ENCODE measurements at places on chromosomes 7 and 10.
A peak's percentile ranks its signal among the peaks of the same experiment; 100 is the strongest.

DNA sequence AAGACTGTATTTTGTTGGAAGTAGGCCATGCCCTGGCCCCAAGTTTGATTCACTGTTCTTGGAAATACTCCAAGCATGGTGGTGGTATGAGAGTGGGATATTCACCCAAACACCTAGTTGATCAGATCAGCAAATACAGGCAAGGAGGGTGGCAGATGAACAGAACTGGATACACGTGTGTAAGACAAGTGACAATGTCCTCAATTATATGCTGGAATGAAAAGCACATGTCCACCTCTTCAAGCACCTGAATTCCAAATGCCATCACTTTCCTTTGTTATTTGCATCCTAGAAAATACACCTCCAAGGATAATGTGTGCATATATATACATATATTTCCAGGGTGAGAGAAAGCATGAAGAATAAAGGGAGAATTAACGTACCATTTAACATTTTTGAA lies 131.8 kb upstream of the ZEB1 start:
- no peak for DNase-seq

DNA sequence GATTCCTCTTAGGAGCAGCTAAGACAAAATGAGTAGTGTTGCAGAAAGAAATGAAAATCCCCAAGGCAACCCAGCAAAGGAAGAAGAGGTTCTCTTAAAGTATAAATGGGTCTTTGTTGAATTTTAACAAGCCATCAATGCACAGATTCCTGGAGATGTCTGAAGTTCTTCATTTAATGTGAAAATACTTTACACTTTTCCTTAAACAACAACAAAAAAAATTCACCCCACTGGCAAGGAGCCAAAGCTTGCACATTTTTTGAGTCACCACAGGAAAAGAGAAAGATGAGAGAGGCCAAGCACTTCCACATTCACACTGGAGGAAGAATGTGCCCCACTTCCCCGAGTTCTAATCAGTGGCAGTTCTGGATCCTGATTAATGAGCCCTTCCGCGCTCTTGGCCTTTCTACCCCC lies 286.4 kb upstream of the MEOX2 start:
- DNase-seq, result no peak

DNA sequence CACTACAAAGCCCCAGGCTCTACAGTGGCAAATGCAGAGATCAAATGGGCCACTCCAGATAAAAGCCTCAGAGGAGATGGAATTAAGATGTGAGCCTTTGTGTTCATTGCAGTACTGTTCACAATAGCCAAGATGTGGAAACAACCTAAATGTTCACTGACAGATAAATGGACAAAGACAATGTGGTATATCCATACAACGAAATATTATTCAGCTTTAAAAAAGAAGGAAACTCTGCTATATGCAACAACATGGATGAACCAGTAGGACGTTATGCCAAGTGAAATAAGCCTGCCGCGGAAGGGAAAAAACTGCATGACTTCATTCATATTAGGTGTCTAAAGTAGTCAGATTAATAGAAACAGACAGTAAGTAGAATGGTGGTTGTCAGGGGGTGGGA lies 170.5 kb upstream of the TBX20 start:
- no peak for DNase-seq

- no peak for DNase-seq
Measured at GRCh38 chr7:4030346-4030950, 651.6 kb upstream of the FOXK1 start.

GRCh38 chr7:7816084-7816483 lies 97.7 kb upstream of the RPA3 start:
- DNase-seq, result no peak

- no peak for DNase-seq
Measured at GRCh38 chr10:2463316-2463715, 604.0 kb upstream of the PFKP start.

DNA sequence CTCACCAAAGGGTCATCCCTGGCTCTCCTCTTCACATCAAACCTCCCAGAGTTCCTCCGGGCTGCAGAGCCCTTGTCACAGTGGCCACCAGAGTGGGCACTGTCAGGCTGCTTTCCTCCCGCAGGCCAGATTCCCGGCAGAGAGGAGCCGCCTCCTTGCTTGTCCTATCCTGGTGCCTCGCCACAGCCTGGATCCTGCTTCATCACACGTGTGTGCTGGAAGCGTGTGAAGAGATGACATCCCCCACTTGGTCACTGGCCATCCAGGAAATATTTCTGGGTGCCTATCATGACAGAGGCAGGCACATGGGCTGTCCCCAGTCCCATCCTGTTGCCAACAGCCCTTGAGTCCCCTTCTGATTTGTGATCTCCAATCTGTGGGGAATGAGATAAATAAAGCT lies 15.0 kb downstream of the INSIG1 start:
- DNase-seq, result no peak

- no peak for DNase-seq
Measured at GRCh38 chr7:83593921-83594475, 54.9 kb downstream of the SEMA3E start.

- no peak for DNase-seq
Measured at GRCh38 chr7:119007236-119007635, 782.7 kb downstream of the ANKRD7 start.

GRCh38 chr10:123512901-123513775 lies 153.0 kb upstream of the GPR26 start:
- no peak for DNase-seq

DNA sequence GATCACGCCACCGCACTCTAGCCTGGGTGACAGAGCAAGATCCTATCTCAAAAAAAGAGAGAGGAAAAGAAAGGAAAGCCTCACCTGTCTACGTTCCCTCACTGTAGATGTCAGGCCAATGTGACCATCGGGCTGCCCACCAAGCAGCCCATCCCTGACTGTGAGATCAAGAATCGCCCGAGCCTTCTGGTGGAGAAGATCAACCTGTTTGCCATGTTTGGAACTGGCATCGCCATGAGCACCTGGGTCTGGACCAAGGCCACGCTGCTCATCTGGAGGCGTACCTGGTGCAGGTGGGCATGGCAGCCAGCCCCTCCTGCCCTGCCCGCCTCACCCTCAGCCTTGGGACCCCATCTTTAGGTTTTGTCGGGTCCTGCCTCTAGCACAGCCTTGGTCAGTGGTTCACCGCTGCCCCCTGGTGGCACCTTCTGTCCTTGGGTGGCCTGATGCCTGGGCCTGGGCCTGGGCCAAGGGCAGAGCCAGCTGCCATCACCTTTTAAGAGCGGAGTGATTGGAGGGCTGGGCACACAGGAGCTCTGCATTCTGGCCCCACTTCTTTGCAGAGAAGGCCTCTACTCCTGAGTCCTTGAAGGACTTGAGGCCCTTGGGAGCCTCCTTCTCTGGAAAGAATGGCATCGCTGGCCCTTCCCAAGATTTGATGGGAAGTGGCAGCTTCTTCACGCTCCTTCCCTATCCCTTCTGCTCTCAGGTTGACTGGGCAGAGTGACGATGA lies 14.4 kb upstream of the AHCYL2 start:
- peak; percentile 61 for DNase-seq

- no peak for DNase-seq
Measured at GRCh38 chr7:26686448-26686981, 177.9 kb downstream of the SKAP2 start.

DNA sequence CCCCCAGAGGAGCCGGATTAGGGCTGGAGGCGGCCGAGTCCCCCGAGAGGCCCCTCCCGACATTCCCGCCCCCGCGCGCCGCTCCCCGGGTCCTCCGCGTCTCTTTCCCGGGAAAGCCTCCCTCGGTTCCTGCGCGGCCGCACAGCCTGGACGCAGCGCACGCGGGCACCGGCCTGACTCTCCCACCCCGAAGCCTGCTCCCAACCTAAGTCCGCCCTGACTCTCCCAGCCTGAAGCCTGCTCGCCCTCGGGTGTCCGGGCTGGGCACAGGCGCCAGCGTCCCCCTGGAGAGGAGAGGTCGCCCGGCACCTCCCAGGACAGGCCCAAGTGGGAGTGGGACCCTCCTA lies 441 bp upstream of the VENTX start:
- no peak for DNase-seq

DNA sequence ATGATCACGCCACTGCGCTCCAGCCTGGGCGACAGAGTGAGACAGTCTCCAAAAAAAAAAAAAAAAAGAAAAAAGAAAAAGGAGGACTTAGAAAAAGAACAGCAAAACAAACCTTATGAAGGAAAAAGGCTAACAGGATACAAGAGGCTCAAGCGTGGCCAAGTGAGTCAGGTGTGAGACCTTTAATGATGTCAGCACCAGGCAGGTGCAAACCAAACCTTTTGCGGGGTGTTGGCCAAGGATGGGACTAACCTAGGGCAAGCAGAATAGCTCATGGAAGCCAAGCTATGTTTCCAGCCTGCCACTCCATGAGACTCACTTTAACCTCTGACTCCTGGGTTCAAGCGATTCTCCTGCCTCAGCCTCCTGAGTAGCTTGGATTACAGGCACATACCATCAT lies 11.3 kb upstream of the GNA12 start:
- no peak for DNase-seq

DNA sequence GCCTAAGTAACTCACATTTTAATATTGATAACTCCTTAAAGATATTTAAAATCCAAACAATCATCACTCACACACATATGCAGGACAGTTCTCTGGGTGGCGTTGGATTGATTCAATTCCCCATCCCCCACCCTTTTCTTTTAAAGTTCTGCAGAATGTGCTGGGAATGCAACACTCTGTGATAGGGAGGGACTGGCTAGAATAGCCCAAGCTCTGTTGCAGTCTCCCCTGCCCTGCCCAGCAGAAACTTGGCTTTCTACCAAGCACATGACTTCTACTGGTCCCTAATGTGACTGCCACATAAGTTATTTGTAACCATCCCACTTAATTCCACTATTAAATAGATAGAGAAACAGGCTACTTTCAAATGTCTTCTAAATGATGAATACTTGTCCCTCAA lies 55.2 kb downstream of the TWIST1 start:
- no peak for DNase-seq

DNA sequence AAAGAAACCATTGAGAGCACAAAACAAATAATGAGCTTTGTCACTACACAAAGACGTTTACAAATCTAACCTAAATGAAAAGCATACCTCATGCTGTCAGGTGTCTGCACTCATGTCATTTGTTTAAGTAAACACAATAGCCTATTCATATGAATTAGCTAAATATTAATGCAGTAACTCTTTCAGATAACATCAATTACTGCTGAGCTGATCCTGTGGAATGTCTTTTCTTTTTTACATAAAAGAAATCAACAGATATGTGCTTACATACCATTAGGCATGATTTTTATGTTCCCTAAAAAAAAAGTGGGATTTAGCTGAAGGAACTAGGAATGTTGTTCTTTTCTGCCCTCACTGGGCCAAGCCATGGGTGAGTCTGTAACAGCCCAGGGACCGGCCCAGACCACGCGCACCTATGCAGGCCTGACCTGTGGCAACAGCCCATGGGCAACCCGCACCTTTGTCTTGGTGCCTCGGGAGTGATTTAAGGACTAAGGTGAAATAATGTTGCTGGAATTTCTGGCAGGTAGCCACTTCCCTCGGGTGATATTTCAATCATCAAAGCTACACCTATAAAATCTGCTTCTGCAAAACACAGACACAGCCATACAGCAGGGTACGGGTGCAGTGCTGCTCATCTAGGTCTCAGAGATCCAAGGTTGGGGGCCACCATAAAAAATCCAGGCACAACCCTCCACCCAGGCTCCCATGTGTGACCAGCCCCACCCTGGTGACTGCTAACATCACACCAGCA lies 44.6 kb downstream of the FGFR2 start:
- DNase-seq, result no peak

GRCh38 chr10:19974138-19974537 lies 157.9 kb downstream of the PLXDC2 start:
- no peak for DNase-seq

- DNase-seq, result no peak
Measured at GRCh38 chr10:3139216-3139910, 33.2 kb downstream of the PITRM1 start.

DNA sequence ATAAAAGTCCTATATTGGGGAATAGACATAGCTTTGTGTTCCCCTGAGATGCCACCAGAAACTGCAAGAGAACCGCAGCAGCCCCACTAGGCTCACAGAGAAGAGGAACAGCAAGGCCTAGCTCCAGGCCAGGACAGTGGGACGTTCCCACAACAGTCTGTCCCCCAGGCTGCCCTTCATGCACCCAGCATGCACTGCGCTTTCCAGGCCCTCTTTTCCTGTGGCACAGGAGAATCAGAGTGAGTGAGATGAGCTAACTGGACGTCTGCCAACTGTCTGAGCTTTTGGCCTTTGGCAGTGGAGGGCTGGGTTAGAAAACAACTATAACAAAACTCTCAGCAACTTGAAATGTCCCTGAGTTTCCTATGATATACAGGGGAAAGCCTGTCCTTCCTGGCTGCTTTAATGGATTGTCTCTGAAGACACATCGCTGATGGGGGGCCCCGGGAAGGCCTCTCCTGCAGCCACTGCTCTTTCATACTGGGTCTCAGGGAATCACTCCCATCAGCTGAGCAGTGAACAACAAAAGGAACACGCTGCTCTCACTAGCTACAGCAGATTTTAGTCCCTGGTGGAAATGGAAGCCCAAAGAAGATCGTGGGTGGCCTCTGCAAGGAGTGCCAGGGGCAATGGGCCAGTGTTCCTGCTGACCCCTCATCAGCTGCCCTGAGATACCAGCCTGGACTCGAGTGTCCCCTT lies 53.5 kb downstream of the PODXL start:
- no peak for DNase-seq

DNA sequence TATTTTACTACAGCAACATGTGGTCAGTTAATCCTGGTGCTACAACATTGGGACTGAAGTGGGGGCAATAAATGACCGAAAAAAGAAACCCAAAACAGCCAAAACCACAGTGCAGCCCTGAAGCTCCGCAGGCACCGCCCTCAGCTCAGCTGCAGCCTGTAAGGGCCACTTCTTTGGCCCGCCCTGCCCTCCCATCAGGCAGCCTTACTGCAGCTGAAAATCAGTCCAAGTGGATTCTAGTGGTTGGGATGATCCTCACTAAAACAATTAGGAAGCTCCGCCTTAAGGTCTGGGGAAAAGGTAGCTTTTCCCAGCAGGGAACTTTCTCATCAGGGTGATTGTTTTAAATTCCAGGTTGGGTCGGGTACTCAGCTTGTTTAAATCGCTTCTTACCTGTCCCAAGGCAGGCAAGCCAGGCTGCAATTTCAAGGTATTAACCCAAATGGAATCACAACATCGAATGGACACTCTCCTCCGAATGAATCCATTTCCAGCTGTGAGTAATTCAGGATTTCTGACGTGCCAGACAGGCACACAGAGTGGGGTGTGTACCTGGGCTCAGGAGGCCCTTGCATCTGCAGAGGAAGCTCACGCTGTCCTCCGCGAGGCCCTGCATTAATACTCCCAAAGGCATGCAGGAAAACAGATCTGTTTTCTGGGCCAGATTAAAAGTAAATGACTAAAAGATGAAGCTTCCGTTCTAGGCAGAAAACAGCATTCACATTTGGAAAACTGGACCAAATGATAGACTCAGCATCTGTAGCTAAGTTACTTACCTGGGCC lies 104.3 kb downstream of the CREB5 start:
- DNase-seq, result no peak

All from CD4-positive, alpha-beta T cell treated with Interleukin-15 for 1 hour (primary cell).